ENCODE measurements at places on chromosomes 16 and 17. TPM values are rescaled to one million over a fixed set of nuclear protein-coding genes. Genes with fewer than 3 reads are reported as not detected.

DNA sequence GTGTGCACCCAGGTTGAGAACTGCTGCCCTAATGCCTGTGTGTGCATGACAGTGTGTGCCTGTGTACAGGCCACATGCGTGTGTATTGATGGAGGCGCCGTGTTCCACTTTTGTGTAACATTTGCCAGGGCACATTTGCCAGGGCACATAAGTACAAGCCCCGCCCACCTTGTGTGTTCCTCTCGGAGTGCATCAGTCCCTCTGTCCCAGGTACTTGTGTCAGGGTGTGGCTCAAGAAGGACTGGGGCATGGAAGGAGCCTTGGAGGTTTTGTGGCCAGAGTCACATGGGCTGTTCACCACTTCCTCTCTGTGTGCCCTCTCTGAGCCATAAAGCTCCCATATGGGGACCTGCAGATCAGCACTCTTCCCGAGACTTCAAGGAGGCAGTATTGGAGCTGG is 73.9 kb downstream of the MRM1 start:
- peak; percentile 24 for DNase-seq

DNA sequence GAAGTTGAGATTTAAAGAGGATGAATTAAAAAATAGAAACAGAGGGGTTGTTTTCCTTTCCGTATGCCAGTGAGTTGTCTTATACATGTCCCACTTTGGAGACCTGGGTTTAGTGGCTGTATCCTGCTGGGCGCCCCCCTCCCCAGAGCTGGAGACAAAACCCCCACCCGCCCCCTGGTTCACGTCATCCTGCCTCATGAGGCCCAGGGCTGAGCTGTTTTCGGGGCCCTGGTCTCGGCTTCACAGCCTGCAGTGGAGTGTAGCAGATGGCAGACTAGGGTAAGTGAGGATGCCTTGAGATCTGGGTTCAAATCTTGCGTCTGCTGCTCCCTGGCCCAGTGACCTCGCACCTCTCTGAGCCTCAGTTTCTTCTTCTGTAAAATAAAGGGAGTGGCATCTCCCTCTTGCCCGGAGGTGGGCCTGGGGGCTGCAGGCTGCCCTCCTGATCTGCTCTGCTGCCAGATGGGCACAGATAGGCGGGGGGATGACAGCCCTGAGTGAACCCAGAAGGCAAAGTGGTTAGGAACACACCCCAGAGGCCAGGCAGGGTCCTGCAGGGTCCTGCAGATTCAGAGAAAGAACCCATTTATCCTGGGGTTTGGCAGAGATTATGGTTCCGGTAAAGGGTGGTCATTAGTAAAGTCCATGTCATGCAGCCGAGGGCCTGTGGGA is 45.1 kb downstream of the SOCS3 start:
- peak; percentile 73 for DNase-seq

- no peak for DNase-seq
These were observed 121.2 kb downstream of the SNX29 start for GRCh38 chr16:12097523-12098428.

ZG16 gene
- not detected for total RNA-seq

- peak; percentile 38 for DNase-seq
These were observed 1.1 kb upstream of the P2RX5 start for GRCh38 chr17:3697103-3697476.
